Vagina (tissue), 2 donors: ENCODE measurements at places on chromosomes 13 and 19.

- peak overlapping the region; percentile 93 for H3K27ac ChIP-seq
- no peak for DNase-seq
- H3K27me3 ChIP-seq: no peaks in the 10 kb centered on the region
- H3K36me3 ChIP-seq: peaks cover 34% of the 10 kb centered on the region
Observed at GRCh38 chr19:49497789-49498103, 1.5 kb downstream of the RPS11 start.

GRCh38 chr13:39099231-39099630, 61.0 kb downstream of the NHLRC3 start:
- no peak overlapping the region for H3K4me3 ChIP-seq
- no peaks in the 10 kb centered on the region for H3K4me1 ChIP-seq
- no peak for DNase-seq
- H3K27ac ChIP-seq: no peak overlapping the region

DNA sequence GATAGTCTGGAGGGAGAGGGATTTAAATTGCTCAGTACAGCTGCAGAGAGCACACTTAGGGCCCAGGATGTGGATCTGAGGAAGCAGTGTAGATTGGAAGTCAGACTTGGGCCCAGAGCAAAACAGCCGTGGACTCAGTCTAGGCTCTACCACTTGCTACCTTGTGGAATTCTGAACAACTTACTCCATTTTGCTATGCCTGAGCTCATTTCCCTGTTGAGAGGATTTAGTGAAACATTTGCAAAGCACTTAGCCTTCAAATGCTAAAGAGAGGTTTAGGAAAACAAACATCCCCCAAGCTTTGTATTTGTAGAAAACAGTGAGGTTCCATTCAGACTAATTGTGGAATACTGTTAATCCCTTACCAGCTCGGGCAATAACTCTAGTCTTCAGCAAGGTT, 453.4 kb upstream of the ZNF507 start:
- no peaks in the 10 kb centered on the region for H3K36me3 ChIP-seq
- no peak overlapping the region for H3K4me3 ChIP-seq
- no peak for DNase-seq
- H3K27me3 ChIP-seq: no peaks in the 10 kb centered on the region
- H3K27ac ChIP-seq: no peak overlapping the region

- no peak overlapping the region for H3K4me3 ChIP-seq
- no peaks in the 10 kb centered on the region for H3K36me3 ChIP-seq
- no peak overlapping the region for H3K27ac ChIP-seq
- H3K27me3 ChIP-seq: no peaks in the 10 kb centered on the region
Observed at GRCh38 chr13:111952814-111953213, 114.1 kb upstream of the SOX1 start.

GRCh38 chr19:38815059-38816001, 2.6 kb upstream of the LGALS4 start:
- DNase-seq: no peak
- no peak overlapping the region for H3K4me3 ChIP-seq
- H3K27me3 ChIP-seq: no peaks in the 10 kb centered on the region
- H3K27ac ChIP-seq: no peak overlapping the region
- no peaks in the 10 kb centered on the region for H3K4me1 ChIP-seq

DNA sequence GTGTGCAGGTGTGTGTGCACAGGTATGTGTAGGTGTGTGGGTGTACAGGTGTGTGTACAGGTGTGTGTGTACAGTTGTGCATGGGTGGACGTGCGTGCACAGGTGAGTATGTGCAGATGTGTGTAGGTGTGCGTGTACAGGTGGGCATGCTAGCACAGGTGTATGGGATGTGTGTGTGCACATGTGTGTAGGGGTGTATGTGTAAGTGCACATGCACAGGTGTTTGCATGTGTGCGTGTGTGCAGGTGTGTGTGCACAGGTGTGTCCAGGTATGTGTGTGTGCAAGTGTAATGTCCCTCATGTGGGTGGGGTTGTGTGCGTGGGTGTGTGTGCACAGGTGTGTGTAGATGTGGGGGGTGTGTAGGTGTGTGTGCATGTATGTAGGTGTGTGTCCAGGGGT, 27.5 kb upstream of the TFDP1 start:
- H3K4me3 ChIP-seq: no peak overlapping the region
- peak; percentile 81 for DNase-seq
- H3K27me3 ChIP-seq: no peaks in the 10 kb centered on the region
- H3K4me1 ChIP-seq: no peaks in the 10 kb centered on the region
- H3K27ac ChIP-seq: no peak overlapping the region

- no peaks in the 10 kb centered on the region for H3K4me1 ChIP-seq
- no peaks in the 10 kb centered on the region for H3K27me3 ChIP-seq
- H3K4me3 ChIP-seq: no peak overlapping the region
- no peak overlapping the region for H3K27ac ChIP-seq
- no peak for DNase-seq
Observed at GRCh38 chr19:7718668-7719067, 13.2 kb downstream of the CLEC4G start.

GRCh38 chr13:28843639-28844038, 23.5 kb downstream of the MTUS2 start:
- H3K4me1 ChIP-seq: no peaks in the 10 kb centered on the region
- H3K27me3 ChIP-seq: no peaks in the 10 kb centered on the region
- no peaks in the 10 kb centered on the region for H3K36me3 ChIP-seq
- no peak overlapping the region for H3K4me3 ChIP-seq
- DNase-seq: no peak

- no peak overlapping the region for H3K4me3 ChIP-seq
- DNase-seq: no peak
- no peaks in the 10 kb centered on the region for H3K36me3 ChIP-seq
- H3K27ac ChIP-seq: no peak overlapping the region
Observed at GRCh38 chr19:17255150-17255621, 9.4 kb downstream of the USHBP1 start.

DNA sequence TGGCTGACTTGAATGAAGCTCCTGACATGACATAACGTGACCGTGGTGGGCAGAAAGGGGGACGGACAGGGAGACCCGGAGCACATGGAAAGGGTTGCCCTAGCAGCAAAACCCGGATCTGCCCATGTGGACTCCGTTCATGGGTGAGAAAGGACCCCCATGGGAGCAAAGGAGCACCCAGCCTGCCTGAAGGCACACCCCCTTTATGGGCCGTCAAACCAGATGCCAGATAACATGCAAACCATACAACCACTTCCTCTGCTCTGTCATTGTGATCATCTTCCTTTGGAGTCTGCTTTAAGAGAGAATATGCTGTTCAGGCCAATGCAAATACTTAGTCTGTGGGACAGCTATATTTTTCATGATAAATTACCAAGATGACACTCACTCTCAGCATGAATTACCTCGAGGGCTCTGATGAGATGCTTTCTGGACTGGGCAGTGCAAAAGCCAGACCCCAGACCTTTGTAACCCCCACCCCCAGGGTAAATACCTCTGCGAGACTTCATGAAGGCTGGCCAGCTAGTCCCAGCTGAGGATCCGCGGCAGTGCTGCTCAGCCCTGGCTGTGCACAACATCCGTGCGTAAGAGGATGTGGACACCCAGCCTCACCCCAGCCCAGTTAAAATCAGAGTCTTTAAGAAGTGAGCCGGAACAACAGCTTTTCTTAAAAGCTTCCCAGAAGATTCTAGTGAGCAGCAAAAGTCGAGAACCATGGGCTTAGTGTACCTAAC, 126.6 kb downstream of the USP12 start:
- H3K27ac ChIP-seq: no peak overlapping the region
- no peaks in the 10 kb centered on the region for H3K36me3 ChIP-seq
- H3K4me3 ChIP-seq: no peak overlapping the region
- DNase-seq: no peak
- H3K27me3 ChIP-seq: no peaks in the 10 kb centered on the region
- H3K4me1 ChIP-seq: no peaks in the 10 kb centered on the region

GRCh38 chr13:23730251-23730650, 158.9 kb downstream of the MIPEP start:
- no peak overlapping the region for H3K4me3 ChIP-seq
- no peaks in the 10 kb centered on the region for H3K4me1 ChIP-seq
- DNase-seq: no peak
- H3K36me3 ChIP-seq: no peaks in the 10 kb centered on the region
- H3K27ac ChIP-seq: no peak overlapping the region

GRCh38 chr13:91357613-91358386, 10.3 kb downstream of the MIR17HG start:
- H3K27ac ChIP-seq: no peak overlapping the region
- no peaks in the 10 kb centered on the region for H3K27me3 ChIP-seq
- no peaks in the 10 kb centered on the region for H3K36me3 ChIP-seq
- DNase-seq: no peak

DNA sequence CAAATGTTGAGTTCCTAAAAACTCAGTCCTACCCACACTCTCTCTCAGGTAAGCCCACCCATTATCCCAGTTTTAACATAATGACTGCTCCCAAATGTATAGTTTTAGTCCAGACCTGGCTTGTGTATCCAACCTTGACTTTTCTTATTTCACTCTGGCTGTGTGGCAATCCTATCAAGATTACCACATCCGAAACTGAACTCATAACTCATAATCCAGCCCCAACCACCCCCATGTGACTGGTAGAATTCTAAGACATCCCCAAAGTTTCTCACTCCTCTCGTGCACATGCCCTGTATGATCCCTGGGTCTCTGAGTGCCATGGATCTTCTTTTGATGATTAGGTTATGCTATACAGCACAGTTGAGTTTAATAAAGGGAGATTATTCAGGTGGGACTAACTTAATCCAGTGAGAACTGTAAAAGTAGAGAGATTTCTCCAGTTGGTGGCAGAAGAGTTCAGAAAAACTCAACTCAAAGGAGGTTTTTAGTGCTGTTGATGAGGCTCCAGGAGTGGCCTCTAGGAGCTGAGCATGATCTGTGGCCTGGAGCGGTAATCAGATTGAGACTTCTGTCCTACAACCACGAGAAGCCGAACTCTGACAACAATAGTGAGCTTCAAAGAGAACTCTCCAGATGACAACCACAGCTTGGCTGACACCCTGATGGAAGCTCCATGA, 413.4 kb downstream of the ZNF536 start:
- no peaks in the 10 kb centered on the region for H3K27me3 ChIP-seq
- H3K27ac ChIP-seq: no peak overlapping the region
- no peak overlapping the region for H3K4me3 ChIP-seq
- H3K36me3 ChIP-seq: no peaks in the 10 kb centered on the region
- peak; percentile 37 for DNase-seq
- peaks cover 21% of the 10 kb centered on the region for H3K4me1 ChIP-seq

GRCh38 chr13:110137680-110138009, 169.3 kb downstream of the COL4A1 start:
- H3K27ac ChIP-seq: peak overlapping the region; percentile 42
- H3K4me1 ChIP-seq: peaks cover 14% of the 10 kb centered on the region
- no peak for DNase-seq
- H3K27me3 ChIP-seq: no peaks in the 10 kb centered on the region
- H3K36me3 ChIP-seq: no peaks in the 10 kb centered on the region

DNA sequence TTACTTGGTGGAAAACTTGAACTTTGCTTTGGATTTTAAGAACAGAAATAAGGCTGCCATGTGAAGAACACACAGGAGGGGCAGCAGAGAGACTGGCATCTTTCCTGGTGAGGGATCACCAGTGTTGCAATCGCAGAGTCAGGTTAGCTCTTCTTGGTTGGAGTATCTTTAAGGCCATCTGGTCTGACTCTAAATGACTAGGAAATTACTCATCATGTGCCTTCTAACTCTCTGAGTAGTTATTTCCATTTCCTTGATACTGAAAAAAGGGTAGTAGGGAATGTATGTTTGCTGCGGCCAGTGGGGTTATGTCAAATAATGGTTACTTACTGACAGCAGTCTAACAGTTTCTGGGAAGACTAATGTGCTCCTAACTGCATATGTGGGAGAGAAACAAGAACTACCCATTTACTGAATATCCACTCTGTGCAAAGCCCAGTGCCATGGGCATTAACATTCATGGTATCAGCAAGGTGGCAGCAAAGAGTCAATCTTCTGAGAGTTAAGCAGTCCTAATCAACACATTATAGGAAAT, 122.1 kb downstream of the COG6 start:
- no peaks in the 10 kb centered on the region for H3K4me1 ChIP-seq
- no peak overlapping the region for H3K27ac ChIP-seq
- DNase-seq: no peak
- no peaks in the 10 kb centered on the region for H3K27me3 ChIP-seq
- no peaks in the 10 kb centered on the region for H3K36me3 ChIP-seq
- no peak overlapping the region for H3K4me3 ChIP-seq

DNA sequence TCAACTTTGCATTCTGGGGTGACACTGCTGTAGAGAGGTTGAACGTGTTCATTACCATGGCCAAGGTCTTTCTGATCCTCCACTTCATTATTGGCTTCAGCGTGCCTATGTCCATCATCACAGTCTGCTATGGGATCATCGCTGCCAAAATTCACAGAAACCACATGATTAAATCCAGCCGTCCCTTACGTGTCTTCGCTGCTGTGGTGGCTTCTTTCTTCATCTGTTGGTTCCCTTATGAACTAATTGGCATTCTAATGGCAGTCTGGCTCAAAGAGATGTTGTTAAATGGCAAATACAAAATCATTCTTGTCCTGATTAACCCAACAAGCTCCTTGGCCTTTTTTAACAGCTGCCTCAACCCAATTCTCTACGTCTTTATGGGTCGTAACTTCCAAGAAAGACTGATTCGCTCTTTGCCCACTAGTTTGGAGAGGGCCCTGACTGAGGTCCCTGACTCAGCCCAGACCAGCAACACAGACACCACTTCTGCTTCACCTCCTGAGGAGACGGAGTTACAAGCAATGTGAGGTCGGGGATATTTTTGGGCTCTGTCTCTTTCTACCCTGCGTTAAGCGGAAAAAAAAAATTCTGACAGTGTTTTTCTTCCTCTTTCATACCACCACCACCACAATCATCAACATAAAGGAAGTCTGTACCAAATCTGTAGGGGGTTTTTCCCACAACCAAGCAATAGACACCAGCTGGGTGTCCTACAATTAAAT, 29.5 kb downstream of the FPR3 start:
- no peak overlapping the region for H3K4me3 ChIP-seq
- H3K27ac ChIP-seq: no peak overlapping the region
- H3K4me1 ChIP-seq: no peaks in the 10 kb centered on the region
- no peaks in the 10 kb centered on the region for H3K36me3 ChIP-seq
